Stimulated activated CD4-positive, alpha-beta T cell treated with anti-CD3 and anti-CD28 coated beads, Interleukin-15, amount 100 ng/mL, for 1 hour (primary cell): ENCODE measurements at places on chromosomes 3 and 15.

GRCh38 chr15:67329984-67330733, 75.6 kb downstream of the IQCH start:
- DNase-seq, result no peak

DNA sequence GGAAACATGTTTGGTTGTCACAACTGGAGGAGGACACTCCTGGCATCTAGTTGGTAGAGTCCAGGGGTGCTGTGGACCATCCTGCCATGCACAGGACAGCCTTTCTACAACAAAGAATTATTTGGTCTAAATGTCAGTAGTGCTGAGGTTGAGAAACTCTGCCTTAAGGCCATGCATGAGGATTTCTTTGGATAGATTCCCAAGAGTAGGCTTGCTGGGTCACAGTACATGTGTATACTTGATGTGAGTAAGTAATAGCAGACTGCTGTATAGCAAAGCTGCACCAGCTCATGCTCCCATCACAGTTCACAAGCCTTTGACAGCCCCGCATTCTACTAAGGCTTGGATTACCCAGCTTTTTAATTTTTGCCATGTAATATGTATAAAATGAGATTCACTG, 151.3 kb downstream of the MFSD1 start:
- no peak for DNase-seq

DNA sequence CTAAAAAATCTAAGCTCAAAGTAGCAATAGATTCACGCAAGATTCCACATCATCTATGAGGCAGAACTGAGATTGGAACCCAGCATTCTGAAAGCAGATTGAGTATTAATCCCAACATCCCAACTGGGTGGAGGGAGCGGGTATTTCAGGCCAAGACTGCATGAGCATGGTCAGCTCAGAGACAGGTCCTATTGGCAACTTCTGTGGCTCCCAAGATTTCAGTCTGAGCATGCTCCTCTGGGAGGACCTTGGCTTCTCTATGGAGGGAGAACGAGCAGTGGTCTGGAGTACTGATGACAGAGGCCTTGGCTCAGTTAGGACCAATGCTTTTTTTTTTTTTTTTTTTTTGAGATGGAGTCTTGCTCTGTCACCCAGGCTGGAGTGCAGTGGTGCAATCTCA, 4.0 kb upstream of the ITGA11 start:
- DNase-seq, result no peak

GRCh38 chr3:101149707-101150106, 156.5 kb upstream of the ABI3BP start:
- DNase-seq, result no peak

DNA sequence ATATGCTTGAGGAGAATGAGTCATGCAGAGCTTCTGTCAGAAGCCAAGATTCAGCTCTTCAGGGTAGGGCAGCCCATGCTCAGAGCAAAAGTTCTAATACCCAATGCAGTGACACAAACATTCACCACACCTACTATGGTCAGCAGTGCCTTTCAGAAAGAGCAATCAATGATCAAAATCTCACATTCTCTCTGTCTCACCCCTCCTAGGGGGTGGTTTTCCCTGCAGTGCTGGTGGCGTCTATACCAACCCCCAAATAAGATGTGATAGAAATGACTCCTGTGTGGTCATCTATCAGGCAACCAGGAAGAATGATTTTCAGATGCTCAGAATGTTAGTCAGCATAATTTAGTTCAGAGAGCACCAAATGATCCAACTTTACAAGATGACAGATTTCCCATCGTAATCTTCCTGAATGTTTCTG, 385.3 kb downstream of the NTRK3 start:
- no peak for DNase-seq

GRCh38 chr3:101962055-101962454, 112.7 kb downstream of the NFKBIZ start:
- no peak for DNase-seq
